ENCODE measurements at places on chromosomes 7 and 10. TPM values are rescaled to one million over a fixed set of nuclear protein-coding genes. Genes with fewer than 3 reads are reported as not detected.

Gene MARVELD1
- 37.2 TPM for total RNA-seq

Gene TMED4
- 48.2 TPM for total RNA-seq

Gene SEM1
- 366 TPM for total RNA-seq

Gene CCDC172
- total RNA-seq: not detected

Gene OR2A1
- total RNA-seq: not detected

Gene GRID2IP
- total RNA-seq: 0.01 TPM

Gene PLAC9
- 0.16 TPM for total RNA-seq

Gene RHEB
- 143 TPM for total RNA-seq

Gene ASB10
- not detected for total RNA-seq

Gene VIM
- total RNA-seq: 1,774 TPM

Gene TOMM7
- total RNA-seq: 429 TPM

Gene NME8
- not detected for total RNA-seq

Gene MSMB
- total RNA-seq: not detected

Gene HHEX
- total RNA-seq: 15.9 TPM

Gene ZNF117
- total RNA-seq: 0.15 TPM

All from A549 treated with CpdA at 1 μM for 4 hours (cell line).